ENCODE measurements at places on chromosomes 2 and 18. TPM values are rescaled to one million over a fixed set of nuclear protein-coding genes. Genes with fewer than 3 reads are reported as not detected.

FHOD3 gene
- total RNA-seq, result 25.7 TPM

SLC9A2 gene
- 21.1 TPM for total RNA-seq

MAP2 gene
- 3.0 TPM for total RNA-seq

RTKN gene
- total RNA-seq, result 36.4 TPM

UGT1A4 gene
- 23.2 TPM for total RNA-seq

TNFRSF11A gene
- total RNA-seq, result 6.5 TPM

TRIM43 gene
- total RNA-seq, result not detected

DYNAP gene
- not detected for total RNA-seq

ASAP2 gene
- total RNA-seq, result 42.1 TPM

NTSR2 gene
- not detected for total RNA-seq

CAPN13 gene
- 67.4 TPM for total RNA-seq

MOGAT1 gene
- not detected for total RNA-seq

MALT1 gene
- 27.5 TPM for total RNA-seq

FN1 gene
- total RNA-seq, result 125 TPM

LINC00305 gene
- total RNA-seq, result not detected

CFAP65 gene
- total RNA-seq, result not detected

CPO gene
- total RNA-seq, result not detected

MTLN gene
- total RNA-seq, result 61.5 TPM

PRSS56 gene
- not detected for total RNA-seq

EIF2AK3 gene
- total RNA-seq, result 30.2 TPM

ACVR1C gene
- total RNA-seq, result 0.81 TPM

CD207 gene
- 1.3 TPM for total RNA-seq

CCBE1 gene
- 1.8 TPM for total RNA-seq

ANKRD36B gene
- 25.3 TPM for total RNA-seq

SERPINB3 gene
- not detected for total RNA-seq

CDH2 gene
- 0.16 TPM for total RNA-seq

ERBB4 gene
- total RNA-seq, result 10.2 TPM

FASTKD2 gene
- 38.8 TPM for total RNA-seq

SLC19A3 gene
- total RNA-seq, result 1.9 TPM

G6PC2 gene
- not detected for total RNA-seq

TMEM198 gene
- 6.0 TPM for total RNA-seq

EGR4 gene
- total RNA-seq, result not detected

SRD5A2 gene
- 0.65 TPM for total RNA-seq

FOXD4L1 gene
- total RNA-seq, result 0.39 TPM

PSMA8 gene
- total RNA-seq, result not detected
